ENCODE measurements at places on chromosomes 3 and 15. TPM values are rescaled to one million over a fixed set of nuclear protein-coding genes. Genes with fewer than 3 reads are reported as not detected.

Gene NRROS
- 2.6 TPM for total RNA-seq

Gene TBCCD1
- 7.8 TPM for total RNA-seq

Gene CYP8B1
- not detected for total RNA-seq

Gene CHAC1
- total RNA-seq, result 1.6 TPM

Gene GOLGA8G
- not detected for total RNA-seq

Gene GPD1L
- 161 TPM for total RNA-seq

Gene LSAMP
- 0.48 TPM for total RNA-seq

Gene NUP210
- total RNA-seq, result 2.6 TPM

Gene SENP8
- total RNA-seq, result 4.2 TPM

Data from cardiac septum (tissue), 1 donor.